ENCODE measurements at places on chromosomes 6 and 20.

- no peak for DNase-seq
These were observed 3.7 kb downstream of the KIF13A start for GRCh38 chr6:17983730-17984129.

DNA sequence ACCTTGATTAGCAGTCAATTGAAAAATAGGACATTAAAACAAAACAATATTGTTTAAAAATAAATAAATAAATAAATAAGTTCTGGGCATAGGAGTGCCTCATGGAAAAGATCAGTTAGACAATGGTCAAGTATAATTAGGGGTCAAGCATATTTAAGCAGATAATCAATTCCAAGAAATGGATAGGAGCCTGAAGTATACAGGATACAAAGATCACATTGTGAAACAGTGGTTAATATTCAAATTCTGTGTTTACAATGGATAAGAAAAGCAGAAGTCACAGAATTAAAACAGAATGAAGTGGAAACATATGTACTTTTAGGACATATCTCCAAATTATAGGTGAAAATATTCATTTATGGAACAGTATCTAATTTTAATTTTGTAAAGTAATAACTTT lies 1028.6 kb upstream of the CITED2 start:
- DNase-seq, result no peak

- DNase-seq, result no peak
These were observed 63.0 kb downstream of the CHMP4B start for GRCh38 chr20:33874129-33874528.

DNA sequence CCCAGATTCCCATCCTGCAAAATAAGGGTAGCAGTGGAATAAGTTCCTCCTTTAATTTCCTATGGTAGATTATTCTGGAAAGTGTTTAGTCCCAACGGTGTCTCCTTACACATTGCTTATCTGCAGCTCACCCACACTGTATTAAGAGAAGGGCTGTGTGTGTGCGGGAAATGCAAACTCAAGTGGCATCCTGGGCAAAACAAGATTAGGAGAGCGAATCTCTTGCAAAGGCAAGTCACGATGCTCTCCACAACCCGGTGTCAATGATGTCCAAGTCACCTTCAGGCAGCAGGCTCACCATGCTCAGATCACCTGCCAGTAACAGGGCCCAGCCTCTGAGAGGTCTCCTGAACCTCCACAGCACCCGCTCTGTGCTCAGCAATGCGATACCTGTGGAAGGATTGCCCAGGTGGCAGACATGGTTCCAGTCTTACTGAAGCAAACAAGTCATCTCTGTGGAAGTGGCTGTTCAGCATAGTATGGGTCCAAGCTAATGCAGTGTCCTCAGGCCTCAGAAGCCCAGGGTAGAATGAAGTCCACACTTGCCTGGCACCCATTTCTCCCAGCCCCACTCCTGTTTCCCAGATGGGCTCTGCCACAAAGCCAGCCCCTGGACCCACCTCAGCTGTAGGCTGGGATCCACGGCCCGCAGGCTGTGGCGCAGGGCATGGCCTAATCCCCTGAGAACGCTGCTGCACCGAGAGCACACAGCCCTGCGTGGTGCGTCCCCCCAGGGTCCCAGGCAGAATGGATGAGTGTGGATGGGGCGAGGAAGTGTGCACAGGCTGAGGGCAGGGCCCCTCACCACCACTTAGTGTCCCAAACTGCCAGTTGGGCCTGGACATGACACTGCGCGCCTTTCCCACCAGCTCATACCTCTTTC lies 101.2 kb downstream of the PXDC1 start:
- DNase-seq, result no peak

DNA sequence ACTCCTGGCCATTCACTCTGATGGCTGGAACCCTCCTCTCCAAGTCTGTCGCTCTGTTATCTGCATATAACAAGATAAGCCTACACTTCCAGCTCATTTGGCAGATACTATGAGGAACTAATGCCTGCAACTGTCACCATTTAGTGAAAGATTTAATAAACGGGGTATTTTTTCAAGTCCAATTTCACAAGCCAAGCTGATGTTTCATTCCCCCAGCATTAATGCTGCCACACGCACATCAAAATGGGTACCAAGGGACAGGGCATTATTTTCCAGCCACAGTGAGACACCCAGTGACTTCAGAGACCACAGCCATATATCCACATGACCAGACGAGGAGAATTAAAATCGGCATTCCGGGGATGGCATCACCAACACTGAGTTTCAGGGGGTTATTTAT lies 175.5 kb downstream of the PTPRT start:
- no peak for DNase-seq

GRCh38 chr6:164184410-164184809 lies 769.9 kb downstream of the QKI start:
- DNase-seq, result no peak

DNA sequence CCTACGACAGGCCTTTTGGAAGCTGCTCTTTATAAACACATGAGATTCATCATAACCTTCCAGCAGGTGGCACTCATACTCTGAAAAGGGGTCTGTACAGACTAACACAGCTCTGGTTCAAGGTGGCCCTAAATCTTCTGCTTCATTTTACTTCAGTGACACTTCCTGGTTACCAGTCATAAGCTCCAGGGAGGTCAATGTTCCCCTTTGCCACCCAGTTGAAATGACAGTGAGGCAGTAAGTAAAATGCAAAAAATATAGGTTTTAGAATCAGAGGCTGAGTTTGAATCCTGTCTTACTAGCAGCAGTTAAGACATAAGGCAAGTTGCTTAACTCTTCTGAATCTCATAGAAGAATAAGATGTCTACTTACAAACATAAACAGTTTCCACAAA lies 132.8 kb downstream of the CDK19 start:
- DNase-seq, result no peak

GRCh38 chr6:31403283-31404060 lies at the start of gene MICA:
Gene MICA, plus strand, starts transcription at chr6:31403595. Its CDS starts 38 bp downstream, at chr6:31403633.
- peak; percentile 93 for DNase-seq

DNA sequence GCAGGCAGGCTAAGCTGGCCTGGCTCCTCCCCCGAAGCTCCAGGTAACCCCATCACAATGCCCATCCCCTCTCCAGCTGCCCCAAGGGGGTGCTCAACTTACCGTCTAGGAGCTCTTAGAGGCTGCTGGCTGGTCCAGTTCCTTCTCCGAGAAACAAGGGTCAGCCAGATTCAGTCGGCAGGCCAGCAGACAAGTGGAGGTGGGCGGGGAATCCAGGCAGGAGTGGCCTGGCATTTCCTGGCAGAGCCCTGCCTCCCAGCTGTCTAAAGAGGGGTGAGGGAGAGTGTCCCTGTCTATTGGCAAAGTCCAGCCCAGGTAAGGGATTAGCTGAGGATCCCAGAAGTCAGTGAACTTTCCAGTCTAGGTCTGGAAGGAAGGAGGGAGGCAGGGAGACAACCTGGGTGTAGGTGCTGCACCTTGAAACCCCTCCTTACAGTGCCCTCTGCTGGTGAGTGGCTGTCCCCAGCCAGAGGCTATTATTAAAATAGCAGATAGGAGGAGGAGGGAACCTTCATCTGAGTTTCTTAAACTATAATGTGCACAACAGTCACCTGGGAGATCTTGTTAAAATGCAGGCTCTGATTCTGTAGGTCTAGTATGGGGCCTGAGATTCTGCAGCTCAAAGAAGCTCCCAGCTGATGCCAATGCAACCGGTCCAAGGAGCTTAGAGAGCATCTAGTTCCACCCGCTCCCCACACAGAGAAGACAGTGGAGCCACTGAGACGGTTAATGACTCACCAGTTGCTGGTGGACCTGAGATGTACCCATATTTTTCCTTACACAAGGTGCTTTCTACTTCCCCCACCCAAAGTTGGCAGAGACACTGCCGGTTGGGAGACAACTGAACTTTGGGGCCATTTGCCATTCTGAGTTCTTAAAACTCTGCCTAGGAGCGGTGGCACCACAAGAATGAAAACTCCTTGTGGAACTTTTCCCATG lies at the start of gene UNC5CL:
Gene UNC5CL, minus strand, starts transcription at position 162 of the 939 bp plus-strand sequence. CDS start 4,147 bp downstream, outside the sequence.
- peak; percentile 60 for DNase-seq

- DNase-seq, result no peak
These were observed 115.5 kb downstream of the DOK5 start for GRCh38 chr20:54590856-54591255.

DNA sequence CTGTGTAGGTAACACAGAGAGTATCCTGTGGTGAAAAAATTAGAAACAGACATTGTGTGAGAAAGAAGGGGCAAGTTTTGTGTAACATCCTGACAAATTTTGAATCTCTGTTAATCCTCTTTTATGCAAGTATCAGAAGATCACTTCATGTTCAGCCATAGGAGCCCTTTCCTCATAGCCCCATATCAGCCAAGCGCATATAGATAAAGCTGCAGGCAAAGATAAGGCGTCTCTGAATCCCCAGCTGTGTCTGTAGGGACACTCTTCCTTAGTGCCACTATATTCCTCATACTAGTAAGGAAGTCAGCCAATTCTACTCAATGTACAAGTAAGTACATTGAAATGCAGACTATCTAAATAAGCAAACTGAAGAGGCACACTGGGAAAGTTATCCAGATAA lies 22.3 kb downstream of the HTR1E start:
- no peak for DNase-seq

DNA sequence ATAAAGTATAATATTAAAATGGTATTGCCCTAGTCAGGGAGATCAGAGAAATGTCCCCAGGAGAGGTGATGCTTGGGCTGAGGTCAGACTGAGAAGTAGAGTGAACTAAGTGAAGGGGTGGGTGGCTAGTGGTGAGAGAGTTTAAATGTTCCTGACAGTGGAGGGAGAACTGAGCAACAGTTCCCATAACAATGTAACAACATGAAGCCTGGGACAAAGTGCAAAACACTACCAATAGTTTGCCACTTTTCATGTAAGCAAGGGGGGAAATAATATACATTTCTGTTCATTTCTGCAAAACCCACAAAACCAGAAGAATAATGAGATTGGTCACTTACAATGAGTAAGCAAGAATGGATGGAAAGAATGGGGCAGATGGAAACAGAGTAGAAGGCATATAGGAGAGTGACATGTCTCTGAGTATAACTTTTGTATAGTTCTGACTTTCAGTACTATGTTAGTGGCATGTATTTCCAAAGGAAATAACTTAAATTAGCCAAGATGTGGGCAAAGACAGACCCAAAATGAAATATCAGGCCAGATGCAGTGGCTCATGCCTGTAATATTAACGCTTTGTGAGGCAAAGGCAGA lies 13.3 kb upstream of the FAXC start:
- DNase-seq, result no peak

- DNase-seq, result no peak
These were observed 142.2 kb downstream of the MOXD1 start for GRCh38 chr6:132259070-132259469.

- DNase-seq, result no peak
These were observed 188.1 kb downstream of the CD83 start for GRCh38 chr6:14305624-14306023.

GRCh38 chr6:125421836-125422235 lies 120.1 kb upstream of the HDDC2 start:
- DNase-seq, result peak; percentile 59

DNA sequence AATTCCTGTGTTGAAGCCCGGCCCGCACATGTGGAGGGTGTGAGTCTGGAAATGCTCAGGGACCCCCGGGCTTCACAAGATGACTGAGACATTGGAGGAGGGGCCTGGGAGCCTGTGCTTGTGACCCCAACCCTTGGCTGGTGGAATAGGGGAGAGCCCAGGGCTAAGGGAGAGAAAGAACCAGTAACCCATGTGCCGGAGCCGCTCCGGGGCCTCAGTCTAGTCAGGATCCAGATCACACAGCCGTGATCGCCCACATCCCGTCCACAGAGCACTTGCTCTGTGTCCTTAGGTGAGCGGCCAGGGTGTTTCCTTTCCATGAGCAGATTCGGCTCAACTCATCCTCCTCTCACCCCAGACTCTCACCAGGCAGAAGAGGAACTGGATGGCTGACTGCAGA lies 152.3 kb upstream of the RPS6KA2 start:
- peak; percentile 31 for DNase-seq

DNA sequence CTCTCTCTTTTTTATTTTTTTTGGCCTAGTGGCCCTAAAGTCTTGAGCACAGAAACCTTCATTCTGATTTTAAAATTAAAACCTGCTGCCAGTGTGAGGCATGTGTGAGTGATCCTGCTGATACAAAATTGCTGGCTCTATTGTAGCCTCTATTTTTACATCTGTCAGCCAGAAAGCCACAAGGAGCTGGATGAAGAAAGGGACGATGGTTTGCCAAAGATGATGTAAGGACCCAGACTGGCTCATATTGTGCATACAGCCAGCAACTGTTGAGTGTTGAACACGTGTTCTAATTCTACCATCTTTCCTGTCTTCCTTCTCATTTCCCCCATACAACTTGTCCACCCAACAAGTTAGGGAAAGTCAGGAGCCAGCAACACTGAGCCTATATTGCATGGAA lies 40.8 kb upstream of the ATXN1 start:
- no peak for DNase-seq

GRCh38 chr6:169098116-169098515 lies 155.5 kb downstream of the THBS2 start:
- DNase-seq, result no peak

DNA sequence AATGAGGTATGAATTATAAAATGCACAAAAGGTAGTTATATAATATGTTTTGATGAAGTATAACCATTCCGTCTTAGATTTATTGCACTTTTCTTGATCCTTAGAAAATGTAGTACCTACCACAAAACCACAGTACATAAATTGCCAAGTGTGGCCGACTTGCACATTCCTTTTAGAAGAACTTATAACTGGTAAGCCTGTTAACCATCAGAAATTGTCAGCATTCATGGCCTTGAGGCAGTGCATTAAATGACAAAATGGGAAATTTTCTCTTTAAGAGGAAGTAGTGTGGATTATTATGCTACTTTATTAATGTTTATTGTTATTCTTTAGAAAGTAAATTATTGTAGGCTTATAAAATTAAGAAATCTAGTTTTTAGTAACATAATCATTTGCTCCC lies 29.6 kb downstream of the TAB2 start:
- no peak for DNase-seq

DNA sequence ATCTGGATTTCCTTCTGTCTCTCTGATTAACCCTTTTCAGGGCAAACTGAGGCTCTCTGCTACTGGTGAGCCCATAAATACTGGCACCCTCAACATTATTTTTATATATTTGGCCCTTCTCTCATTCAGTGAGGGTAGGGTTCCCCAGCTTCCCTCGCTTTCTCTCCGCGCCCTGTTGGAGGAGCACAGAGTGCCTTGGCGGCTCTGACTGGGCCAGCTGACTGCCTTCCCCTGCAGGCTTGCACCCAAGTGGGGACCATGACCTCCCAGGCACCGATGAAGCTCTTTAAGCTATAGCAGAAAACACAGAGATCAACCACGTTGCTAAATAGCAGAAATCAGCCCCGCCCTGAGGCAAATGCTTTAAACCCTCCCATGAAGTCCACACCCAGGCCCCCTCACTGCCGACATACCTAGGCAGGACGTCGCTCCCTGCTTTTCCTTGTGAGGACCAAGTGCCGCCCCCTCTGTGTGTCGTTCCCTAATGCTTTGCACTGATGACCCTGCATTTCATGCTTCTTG lies 105.0 kb downstream of the HUS1B start:
- no peak for DNase-seq

DNA sequence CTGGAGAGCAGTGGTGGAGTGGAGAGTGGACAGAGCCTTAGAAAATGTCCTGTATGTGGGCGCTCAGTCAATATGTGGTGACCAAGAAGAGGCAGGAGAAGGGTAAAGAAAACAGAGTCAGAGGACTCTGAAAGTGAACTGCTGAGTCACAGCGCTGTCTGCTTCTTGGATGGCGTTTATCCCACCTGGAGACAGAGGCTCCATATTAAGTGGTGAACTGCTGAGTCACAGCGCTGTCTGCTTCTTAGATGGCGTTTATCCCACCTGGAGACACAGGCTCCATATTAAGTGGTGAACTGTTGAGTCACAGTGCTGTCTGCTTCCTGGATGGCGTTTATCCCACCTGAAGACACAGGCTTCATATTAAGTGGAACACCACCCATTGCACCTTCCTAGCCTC lies 119.3 kb upstream of the RALGAPA2 start:
- no peak for DNase-seq

- DNase-seq, result no peak
These were observed 81.1 kb downstream of the ATP9A start for GRCh38 chr20:51687108-51687507.

All from ecto neural progenitor cell (in vitro differentiated cells).